ENCODE measurements at places on chromosomes 2 and 18.

- DNase-seq: no peak
These were observed 11.6 kb upstream of the TGFA start for GRCh38 chr2:70565039-70565731.

GRCh38 chr18:21449367-21450290, 150.9 kb downstream of the ESCO1 start:
- no peak for DNase-seq

DNA sequence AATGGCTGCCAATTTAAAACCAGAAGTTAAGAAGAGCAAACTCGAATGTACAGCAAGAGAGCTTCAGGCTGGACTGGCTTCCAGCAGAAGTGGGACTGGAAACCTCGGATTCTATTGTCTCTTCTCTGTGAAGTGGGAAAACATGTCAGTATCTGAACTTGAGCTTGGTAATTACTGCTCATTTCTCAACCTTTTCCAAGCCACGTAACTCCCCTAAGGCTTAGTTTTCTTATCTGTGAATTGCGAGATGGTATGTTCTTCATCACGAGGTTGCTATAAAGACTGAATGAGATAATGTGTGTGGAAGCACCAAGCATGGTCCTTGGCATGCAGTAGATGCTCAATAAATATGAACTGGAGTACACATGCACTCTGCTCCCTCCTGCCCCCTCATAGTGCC, 259.4 kb upstream of the SPRED2 start:
- no peak for DNase-seq

DNA sequence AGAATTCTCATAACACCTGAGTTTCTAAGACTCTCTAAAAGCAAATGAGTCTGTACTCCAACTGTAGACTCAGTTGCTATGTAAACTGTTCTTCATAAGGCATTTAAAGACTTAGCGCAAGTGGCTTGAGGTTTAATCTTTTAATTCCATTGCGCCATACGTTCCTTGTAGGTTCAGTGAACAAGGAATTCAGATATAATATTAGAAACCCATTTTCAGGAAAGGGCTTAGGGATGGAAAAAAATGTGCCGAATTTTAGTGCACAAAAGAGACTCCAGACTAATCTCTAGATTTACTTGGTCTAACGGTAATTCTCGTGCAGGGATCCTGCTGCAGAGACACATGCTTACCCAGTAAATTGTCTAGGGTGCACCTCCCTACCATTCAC, 268.9 kb upstream of the TANK start:
- DNase-seq: no peak

DNA sequence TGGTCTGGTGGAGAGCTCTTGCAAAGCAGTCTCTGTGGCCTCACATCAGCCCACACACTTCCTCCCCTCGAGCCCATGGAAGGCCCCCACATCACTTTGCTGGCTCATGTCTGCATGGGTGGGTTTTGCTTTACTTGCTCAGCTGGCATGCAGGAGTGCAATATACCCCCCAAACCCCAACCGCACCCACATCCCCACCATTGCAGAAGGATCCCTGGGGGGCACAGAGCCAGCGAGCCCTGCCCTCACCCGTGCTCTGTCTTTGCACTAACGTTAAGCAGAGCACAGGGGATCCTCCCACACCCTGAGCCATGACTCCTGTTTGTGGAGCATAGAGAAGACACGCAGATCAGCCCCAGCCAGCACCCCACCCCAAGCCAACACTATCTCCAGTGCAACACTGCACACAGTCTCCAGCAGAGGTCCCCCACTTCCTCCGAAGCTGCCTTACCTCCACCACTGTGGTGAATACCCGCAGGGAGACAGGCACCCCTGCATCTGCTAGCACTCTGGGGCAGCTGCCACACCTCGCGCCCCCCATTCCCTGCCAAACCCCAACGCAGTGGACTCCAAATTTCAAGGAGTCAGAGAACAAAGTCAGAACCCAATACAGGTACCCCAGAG, 177.8 kb upstream of the RGPD4 start:
- no peak for DNase-seq

- DNase-seq: no peak
These were observed 12.7 kb upstream of the NFU1 start for GRCh38 chr2:69449906-69450305.

DNA sequence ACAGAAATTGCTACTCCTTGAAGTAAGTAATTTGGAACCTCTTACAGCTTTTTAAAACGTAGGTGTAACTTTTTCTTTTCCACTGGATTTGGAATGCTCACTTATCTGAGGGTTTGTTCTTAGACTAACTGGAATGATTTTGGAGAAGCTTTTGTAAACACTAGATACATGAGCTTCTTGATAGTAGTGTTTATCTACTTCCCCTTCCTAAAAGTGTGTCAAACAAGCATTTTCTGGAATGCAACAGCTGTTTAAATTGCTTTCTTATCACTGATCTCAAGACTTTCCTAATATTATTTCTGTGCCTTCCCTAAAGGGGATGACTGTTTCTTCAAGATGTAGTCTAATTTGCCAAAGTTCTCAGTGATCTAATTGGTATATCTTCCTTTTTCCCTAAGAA, 282.6 kb downstream of the CCDC178 start:
- no peak for DNase-seq

- peak; percentile 9 for DNase-seq
These were observed 63.8 kb upstream of the ZC3H15 start for GRCh38 chr2:186422226-186422625.

DNA sequence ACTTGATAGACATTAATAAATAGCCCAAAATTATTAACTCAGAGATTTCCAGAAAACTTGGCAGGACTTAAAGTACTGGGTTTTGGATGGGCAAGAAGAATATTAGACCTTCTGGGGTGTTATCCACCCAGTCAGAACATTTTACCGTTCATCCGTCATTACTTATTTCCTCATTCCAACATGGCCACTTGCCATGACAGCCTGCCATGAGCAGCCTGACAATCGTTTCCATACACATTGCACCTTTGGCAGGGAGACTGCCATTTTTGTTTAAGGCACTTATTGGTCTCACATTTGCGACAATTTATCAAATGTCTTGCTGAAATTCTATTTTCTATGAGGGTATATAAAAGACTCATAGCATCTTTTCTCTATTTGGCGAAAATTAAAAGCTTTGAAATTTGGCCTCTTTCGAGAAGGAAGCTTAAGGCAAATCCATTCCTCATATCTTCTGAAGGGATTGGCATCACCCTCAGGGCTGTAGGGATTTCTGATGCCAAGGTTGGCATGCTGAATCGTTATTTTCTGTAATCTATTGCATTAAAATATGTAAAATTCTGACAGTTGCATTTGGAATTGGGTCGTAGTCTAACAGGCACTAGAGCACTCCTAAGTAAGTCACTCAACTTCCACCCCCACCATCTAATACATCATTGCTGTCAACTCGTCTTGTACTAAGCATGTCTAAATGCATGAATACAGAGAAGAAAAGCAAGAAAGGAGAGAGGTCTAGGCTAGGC, 406.3 kb upstream of the PIK3C3 start:
- no peak for DNase-seq

GRCh38 chr18:64119916-64120315, 29.0 kb downstream of the LINC00305 start:
- no peak for DNase-seq

GRCh38 chr2:141199711-141200110, 931.1 kb downstream of the LRP1B start:
- no peak for DNase-seq

DNA sequence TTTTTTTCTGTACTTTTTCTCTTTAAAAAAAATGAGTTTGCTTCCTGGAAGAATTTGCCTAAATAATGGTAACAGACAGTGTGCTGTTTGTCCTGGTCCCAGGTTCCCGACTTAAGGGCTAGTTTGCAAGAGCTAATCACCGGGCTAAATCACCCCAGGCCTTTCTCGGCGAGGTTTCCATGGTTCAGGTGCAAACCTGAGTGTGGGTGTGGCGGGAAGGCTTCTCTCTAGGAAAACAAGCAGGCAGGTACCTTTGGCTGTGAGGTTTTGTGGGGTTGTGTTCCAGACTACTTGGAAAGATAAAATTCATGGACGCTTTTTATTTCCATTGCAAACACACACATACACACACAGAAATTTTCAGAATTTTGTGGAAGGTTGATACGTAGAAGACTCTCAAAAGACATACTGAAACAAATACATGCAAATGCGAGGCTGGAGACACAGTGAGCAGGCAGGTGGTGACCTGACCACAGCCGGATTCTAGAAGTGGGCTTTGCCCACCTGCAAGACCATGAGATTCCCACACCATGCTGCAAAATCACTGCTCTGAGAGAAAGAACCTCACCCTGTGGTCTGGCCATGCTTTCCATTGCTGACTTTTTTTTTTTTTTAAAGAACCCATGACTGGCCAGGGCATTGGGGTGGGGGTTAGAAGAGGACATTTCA, 815 bp downstream of the CNDP1 start:
- no peak for DNase-seq

DNA sequence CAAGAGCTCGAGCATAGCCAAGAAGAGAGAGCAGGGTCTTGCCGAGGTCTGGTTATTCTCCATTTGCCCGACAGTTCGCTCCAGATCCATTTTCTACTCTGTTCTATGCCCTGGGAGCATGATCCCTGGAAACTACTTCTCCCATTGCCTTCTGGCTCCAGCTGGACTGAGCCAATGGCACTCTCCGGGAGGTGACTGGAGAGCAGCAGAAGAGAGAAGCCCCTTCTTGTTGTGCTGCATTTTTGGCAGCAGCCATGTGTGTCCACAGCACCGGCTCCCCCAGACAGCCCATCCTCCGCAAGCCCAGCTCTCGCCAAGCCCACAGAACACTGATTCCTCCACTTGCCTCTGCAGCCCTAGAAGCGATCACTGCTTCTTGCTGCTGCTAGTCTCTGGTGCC, 345.5 kb downstream of the TNS1 start:
- no peak for DNase-seq

DNA sequence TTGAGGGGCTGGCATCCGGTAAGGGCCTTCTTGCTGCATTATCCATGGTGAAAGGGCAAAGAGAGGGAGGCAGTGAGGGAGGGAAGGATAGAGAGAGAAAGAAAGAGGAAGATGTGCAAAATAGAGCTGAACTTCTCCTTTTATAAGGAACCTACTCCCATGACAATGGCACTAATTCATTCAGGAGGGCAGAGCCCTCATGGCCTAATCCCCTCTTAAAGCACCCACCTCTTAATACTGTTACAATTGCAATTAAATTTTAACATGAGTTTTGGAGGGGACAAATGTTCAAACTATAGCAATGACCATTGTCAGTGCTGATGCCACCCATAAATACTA, 60.2 kb downstream of the CXCR4 start:
- DNase-seq: peak; percentile 54

- DNase-seq: no peak
These were observed 45.2 kb downstream of the ITGA6 start for GRCh38 chr2:172472446-172473033.

DNA sequence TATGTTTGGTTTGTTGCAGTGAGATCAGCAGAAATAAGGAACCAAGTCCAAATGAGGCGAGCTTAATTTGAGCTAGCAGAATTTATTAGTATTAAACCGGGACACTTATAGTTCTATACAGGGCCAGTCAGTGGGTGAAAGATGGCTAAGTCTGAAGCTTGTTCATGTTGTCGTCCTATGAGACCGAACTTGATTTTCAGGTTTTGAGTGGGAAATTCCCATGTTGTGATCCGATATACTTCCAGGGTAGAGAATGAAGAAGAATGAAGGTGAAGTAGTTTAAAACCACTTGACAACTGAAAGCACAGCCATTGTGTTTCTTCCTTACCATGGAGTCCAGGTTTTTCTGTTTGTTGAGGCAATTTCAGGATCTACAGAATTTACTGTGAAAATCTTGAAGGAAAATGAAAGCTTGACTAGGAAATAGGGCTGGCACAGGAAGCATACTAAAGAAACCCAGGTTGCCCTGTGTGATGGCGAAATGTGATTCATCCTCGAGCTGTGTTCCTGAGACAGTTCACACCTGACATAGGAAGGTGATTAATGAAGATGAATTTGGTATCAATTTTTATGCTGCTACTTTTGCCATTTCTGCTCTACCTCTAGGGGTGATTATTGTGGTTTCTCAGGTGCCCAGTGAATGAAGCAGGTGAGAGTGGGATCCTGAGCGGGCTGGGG, 37.6 kb upstream of the MGAT5 start:
- no peak for DNase-seq

DNA sequence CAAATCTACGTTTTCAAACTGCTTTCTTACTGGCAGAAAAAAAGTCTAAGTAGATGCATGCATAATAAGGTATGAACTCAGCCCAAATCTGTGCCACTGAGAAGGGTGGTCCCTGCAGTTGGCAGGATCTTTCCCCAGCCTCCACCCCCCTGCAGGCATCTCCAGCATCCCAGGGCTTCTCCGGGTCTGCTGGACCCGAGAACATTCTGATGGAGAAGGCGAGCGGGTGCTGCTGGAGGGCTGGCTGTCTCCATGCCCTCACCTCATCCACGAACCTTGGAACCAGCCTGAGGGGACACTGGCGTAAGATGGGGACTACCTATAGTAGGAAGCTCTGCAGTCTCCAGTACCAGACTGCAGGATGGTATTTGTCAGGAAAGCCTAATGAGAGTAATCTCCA, 198.9 kb downstream of the HDAC4 start:
- DNase-seq: no peak

- no peak for DNase-seq
These were observed 151.0 kb upstream of the DAPL1 start for GRCh38 chr2:158644139-158644538.

DNA sequence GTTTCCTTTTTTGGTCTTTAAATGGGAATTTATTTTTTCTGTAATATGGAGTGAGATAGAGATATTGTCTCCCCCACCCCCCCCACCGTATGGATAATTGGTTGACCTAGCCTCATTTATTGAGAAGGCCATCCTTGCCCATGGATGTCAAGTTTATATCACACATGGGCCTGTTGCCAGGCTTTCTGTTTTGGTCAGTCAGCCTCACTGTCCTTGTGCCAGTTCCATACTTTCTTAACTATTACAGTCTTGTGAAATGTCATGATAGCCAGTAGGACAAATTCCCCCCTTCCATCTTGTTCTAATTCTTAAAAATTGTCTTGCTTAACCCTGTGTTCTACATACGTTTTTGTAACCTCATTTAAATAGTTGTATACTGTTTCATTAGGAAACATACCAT, 12.5 kb downstream of the BABAM2 start:
- DNase-seq: no peak

GRCh38 chr18:31738460-31739407, 21.9 kb downstream of the SLC25A52 start:
- no peak for DNase-seq
